Sciatic nerve (tissue), 2 donors: ENCODE measurements at places on chromosomes 7 and 10.

- DNase-seq: no peak
Observed at GRCh38 chr7:14973712-14974428, 71.3 kb upstream of the DGKB start.

DNA sequence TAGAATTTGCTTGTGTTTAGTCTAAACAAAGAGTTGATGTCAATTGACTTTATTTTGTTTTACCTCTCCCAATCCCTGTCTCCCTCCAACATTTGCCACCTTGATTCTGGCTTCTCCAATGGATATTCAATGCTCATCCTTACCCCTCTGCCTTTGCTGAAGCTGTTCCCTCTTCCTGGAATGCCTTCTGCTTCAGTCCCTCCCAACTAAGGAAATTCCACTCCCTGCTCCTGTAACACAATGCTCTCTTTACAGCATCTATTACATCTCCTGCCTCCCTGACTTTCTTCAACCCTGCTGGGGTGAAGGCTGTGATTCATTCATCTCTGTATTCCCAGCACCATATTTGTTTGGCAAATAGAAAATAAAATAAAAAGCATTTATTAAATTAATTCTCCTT, 34.5 kb upstream of the TAC1 start:
- no peak for DNase-seq

- no peak for DNase-seq
Observed at GRCh38 chr10:110680273-110681020, 36.3 kb downstream of the RBM20 start.

- DNase-seq: peak; percentile 64
Observed at GRCh38 chr10:80464557-80465450, 10.7 kb downstream of the TSPAN14 start.

- no peak for DNase-seq
Observed at GRCh38 chr10:88455831-88456230, 127.3 kb downstream of the RNLS start.

- no peak for DNase-seq
Observed at GRCh38 chr7:107948645-107949442, 54.1 kb downstream of the LAMB1 start.

GRCh38 chr10:31949266-31949665, 20.6 kb upstream of the ARHGAP12 start:
- DNase-seq: no peak

GRCh38 chr10:52020702-52021101, 293.4 kb upstream of the DKK1 start:
- DNase-seq: no peak

DNA sequence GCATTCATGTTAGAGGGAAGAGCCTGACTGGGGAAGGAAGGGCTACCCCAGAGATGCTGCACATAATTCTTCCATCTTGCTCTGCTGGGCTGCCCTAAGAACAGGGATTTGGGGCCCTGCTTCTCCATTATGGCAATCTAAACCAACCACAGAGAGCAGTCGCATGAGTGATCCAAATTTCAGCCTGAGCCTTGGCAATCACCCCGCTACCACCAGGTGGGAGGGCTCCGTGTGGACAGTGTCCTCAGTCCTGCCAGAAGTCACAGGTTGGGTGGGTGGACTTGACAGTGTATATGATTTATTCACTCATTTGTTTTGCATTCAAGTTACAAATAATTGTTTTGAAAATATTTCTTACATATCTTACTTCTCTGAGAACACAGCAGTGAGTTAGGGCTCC, 22.0 kb downstream of the ABCC2 start:
- no peak for DNase-seq

GRCh38 chr7:121558288-121558687, 162.2 kb upstream of the FAM3C start:
- DNase-seq: no peak

DNA sequence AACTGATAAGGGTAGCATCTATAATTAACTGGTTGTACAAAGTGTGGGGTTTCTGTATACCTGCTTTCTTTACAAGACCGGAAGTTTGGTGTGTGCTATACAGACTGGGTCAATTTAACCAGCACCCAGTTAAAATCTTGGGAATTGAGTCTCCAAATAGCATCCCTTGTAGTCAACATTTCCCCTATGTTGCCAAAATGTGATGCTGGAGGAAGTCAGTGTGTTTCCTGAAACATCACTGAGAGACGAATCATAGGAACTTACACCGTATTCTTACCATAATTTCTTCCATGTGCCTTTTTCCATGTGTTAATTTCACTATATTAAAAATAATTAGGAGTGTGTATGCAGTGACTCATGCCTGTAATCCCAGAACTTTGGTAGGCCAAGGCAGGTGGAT, 1.7 kb downstream of the AKR1C4 start:
- no peak for DNase-seq

DNA sequence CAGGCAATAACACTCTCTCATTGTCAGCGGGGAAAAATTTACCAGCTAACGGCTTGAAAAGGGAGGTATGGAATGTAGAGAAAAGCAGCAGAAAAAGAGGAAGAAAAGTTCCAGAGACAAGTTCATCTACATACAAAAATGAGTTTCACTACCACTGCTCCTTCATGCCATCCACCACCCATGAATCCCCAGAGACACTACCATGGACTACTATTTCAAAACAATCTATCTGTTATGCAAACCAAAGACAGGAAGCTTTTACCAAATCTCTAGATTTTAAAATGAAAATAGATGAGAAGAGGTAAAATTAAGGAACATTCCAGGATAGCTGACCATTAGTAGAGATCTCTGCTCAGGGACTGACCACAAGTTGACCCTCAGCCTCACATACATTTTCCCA, 189.0 kb upstream of the GRM3 start:
- DNase-seq: no peak

DNA sequence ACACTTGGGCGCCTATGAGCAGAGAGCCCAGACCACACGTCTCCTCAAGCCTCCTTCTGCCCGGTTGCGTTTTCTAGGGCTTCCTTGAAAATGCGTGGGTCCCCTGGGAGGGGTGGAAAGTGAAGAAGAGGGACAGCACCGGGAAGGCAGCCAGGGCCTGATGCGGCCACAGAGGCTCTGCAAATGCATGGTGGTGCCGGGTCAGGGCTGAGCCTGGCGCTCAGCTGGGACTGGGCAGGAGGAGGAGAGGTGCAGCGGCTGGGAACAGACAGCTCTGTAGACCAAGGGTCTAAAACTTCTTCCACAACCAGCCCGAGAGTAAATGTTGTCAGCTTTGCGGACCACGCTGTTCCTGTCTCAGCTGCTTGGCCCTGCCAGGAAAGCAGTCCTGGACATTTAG, 1.6 kb downstream of the DPYSL4 start:
- DNase-seq: no peak
